T-helper 17 cell (primary cell): ENCODE measurements at places on chromosomes 6 and 20. TPM values are rescaled to one million over a fixed set of nuclear protein-coding genes. Genes with fewer than 3 reads are reported as not detected.

DNA sequence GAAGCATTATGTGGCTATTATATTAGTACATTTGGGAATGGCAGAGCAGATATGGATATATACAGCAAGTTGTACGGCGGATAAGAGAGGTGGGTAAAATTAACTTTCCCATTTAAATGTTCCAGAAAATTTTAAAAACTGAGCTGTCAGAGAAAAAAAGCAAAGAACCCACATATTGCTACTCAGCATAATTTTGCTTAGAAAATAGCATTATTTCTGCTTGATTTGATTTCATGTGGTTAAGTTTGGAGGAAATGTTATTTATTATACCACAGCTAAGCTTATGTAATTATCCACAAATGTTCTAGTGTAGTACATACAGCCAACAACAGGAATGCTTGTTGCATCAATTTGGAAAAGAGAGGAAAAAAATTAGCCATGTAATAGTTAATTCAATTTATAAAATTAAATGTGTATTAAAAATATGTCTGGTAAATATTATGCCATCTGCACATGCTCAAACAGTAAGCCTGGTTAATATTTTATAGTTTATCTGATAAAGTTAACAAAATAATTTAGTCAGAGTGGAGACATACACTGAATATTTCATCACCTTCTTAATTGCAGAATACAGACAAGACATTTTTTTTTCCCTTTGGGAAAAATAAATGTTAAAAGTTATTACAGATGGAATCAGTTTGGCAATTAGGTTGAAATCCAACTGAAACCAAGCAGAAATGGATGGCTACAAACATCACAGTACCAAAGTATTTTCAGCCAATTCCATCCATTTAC, 172.1 kb upstream of the ID4 start:
- no peak for DNase-seq

Gene RIMS1
- not detected for total RNA-seq

GRCh38 chr20:1313236-1313964, 15.5 kb downstream of the SDCBP2 start:
- DNase-seq = peak; percentile 65

Gene DEFB125
- not detected for total RNA-seq

DNA sequence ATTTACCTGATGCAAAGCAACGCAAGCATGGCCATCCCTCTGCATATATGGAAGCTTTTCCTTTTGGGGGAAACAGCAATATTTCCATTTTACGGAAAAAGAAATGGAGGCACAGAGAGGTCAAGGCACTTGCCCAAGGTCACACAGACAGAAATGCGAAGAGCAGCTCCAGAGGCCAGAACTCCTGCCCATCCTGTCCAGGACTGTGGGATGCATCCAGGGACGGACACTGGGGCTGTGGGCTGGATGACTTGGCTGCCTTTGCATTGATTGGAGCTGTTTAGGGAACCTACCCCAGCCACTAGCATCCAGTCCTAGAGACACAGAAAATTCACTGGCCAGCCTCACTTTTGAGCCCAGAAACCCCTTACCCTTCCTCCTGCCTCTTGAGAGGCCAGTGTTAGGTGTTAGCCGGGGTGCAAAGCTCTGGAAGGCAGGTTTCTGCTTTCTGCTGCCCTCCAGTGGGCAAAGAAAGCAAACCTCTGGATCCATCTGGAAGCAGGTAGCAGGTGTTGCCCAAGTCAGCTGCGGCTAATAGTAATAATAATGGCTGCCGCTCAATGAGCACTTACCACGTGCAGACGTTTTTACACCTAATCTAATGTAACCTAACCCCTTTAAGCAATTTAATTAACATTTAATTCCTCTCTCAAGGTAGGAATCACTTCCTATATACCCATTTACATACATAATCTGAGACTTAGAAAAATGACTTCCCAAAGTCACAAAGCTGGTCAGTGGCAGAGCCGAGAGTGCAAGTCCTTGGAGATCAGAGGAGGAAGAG, 31.7 kb upstream of the CCN5 start:
- DNase-seq = no peak

Gene SLC24A3
- 0.37 TPM for total RNA-seq

DNA sequence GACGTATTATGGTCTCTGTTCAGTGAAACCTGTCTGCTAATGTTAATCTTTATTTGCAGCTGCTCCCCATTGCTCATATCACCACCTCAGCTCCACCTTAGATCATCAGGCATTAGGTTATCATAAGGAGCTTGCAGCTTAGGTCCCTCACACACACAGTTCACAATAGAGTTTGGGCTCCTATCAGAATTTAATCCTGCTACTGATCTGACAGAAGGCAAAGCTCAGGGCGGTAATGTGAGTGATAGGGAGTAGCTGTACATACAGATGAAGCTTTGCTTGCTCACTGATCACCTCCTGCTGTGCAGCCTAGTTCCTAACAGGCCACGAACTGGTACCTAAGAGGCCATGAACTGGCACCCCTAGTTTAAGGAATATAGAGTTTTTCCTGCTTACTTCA, 989.7 kb downstream of the EYS start:
- no peak for DNase-seq

DNA sequence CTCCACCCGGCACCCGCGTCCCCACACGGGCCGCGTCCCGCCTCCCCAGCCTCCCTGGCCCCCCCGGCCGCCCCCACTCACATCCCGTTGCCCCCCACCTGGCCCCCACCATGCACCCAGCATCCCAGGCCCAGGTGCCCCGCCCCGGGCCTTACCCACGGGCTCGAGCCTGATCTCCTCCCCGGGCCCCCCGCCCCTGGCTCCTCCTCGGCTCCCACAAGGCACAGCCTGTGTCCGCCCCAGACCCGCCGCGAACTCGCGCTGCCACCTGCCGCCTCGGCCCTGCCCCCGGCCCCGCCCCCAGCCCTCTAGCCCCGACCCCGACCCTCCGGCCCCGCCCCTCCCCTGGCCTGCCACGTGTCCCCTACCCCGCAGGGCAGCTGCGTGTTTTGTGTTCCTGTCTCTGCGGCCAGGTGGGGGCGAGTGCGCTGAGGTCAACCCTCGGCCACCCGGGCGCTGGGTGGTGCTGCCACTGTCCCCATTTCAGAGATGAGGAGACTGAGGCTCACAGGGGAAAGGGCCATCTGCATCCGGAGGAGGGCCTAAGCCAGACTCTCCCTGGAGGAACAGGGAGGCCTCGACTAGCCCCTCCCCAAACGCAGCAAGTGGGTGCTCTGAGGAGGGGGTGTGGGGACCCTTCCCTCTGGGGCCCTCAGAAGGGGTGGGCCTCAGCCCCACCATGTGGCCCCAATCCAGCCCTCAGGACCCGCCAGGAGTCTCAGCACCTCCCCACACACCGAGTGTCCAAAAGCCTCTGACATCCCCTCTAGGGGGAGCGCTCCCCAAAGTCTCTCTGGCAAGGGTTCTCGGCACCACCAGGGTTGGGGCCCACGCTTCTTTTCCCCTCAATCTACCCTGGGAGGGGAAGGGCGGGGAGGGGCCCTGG, 99.8 kb downstream of the TAF4 start:
- DNase-seq = no peak

- no peak for DNase-seq
These were observed 62.7 kb downstream of the MEI4 start for GRCh38 chr6:77715588-77715987.

GRCh38 chr20:51132279-51132678, 109.4 kb upstream of the KCNG1 start:
- DNase-seq = no peak

- DNase-seq = no peak
These were observed 134.5 kb downstream of the RPS12 start for GRCh38 chr6:132948889-132949288.

GRCh38 chr6:169787797-169788196, 36.4 kb downstream of the ERMARD start:
- DNase-seq = no peak

Gene FAXC
- not detected for total RNA-seq

GRCh38 chr6:168735268-168735949, 294.4 kb downstream of the SMOC2 start:
- no peak for DNase-seq

DNA sequence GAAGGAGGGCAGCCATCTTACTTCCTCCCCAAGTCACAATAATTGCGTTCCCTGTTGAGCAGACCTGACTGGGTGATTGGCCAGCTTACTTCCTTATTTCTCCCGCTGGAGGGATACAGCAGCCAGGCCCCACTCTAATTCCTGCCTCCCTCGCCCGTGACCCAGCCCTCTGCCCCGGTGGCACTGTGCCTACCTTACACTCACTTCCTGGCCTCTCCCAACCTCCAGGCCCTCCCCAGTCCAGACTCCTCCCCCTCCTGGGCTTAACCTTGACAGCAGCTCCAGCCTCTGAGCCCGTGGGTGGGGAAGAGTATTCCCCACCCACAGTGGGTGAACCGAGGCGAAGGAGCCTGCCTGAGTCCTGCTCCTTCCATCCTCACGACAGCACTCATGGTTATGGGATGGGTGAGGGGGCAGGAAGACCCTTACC, 3.0 kb downstream of the BAK1 start:
- no peak for DNase-seq

DNA sequence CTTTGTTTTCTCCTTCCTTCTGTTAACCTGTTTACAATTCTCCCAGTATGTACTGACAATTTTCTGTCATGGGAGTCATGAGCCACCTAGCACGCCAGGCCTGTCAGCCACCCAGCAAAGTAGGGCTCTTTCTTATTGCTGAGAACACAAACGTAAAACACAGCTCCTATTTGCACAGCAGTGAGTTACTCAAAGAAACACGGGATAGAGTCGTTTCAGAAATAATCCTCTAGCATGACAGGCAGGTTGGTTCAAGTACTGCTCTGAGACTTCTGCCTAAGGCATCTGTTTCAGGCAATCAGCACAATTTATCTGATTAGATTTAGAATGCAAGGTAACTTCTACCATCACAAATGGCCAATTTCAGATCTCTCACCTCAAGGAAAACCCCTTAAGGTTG, 88.8 kb downstream of the CD24 start:
- no peak for DNase-seq

- no peak for DNase-seq
These were observed 390.2 kb downstream of the TENT5A start for GRCh38 chr6:81362246-81362645.

Gene C20orf96
- 2.7 TPM for total RNA-seq

- DNase-seq = no peak
These were observed 68.5 kb upstream of the FOXO3 start for GRCh38 chr6:108492131-108492766.

DNA sequence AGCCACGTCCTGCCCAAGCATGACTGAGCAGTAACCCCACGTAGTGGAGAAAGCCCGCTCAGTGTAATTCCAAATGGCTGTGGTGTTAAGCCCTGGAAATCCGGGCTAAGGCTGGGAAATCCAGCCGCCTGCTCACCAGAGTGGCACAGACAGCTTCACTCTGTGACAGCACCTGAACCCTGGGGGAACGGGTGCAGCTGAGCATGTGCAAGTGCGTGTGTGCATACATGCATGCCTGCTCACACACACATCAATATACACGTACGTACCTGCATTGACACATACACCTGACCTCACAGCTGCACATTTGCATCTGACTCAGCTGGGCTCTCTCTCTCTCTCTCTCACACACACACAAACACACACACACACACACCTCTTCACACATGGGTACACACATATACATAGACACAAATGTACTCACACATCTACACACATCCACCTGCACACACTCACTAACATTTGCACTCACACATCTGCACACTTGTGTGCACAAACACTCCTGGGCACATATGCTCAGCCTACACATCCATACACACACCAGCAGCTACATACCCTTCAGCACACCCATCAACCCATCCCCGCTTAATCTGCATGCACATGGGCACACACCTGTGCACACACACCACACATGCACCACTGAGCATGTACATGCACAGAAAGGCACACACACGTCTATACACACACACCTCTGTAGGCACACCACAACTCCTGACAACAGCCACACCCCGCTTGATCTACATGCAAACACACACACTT, 114.1 kb downstream of the GRM4 start:
- DNase-seq = no peak

DNA sequence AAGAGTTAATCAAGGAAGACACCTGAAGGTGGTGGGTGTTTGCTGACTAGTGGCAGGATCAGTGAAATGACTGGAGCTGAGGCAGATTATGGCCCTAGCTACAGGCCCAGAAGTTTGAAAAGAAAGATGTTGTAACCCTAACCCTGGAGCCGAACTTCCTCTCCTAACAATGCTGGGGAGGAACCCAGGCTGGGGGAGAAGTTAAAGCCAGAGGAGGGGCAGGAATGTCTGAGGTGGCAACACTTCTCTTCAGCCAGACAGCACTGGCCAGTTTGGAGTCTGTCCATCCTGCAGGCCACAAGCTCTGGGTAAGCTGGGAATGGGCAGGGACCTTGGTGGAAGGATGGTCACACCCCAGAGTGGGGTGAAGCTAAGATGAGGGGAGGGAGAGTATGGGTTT, at the start of gene LST1:
Gene LST1 (plus strand): TSS at position 270 of the 400 bp plus-strand sequence. CDS start 1,023 bp downstream, outside the sequence.
- no peak for DNase-seq

GRCh38 chr6:13522656-13523055, 35.3 kb upstream of the GFOD1 start:
- DNase-seq = no peak

DNA sequence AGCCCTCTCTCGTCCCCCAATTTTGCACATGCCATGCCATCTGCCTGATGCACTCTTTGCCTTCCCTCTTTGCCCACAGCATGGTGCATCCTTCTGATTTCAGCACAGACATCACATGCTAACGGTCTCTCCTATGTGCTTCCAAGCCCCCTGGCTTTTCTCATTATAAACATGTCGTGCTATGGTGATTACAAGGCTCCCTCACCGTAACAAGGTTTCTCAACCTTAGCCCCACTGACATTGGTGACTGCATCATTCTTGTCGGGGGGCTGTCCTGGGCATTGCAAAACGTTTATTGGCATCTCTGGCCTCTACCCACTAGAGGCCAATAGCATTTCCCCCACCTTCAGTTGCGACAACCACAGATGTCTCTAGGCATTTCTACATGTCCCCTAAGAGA, 187.2 kb downstream of the TFAP2C start:
- no peak for DNase-seq

- DNase-seq = no peak
These were observed 40.2 kb downstream of the INSM1 start for GRCh38 chr20:20407891-20408805.

DNA sequence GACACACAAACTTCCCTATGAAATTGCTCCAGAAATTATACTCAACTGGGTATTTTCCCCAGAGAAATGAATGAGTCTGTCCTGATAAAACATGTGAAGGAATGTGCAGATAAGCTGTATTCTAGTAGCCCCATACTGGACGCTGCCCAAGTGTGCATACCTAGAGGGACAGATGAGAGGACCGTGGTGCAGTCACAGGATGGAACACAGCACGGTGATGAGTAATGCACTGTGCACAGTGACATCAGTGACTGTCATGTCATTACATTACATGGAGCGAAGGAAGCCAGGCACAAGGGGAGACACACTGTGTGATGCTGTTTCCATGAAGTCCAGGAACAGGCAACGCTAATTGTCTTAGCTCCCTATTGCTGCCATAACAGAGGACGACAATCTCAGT, 155.5 kb downstream of the CDH4 start:
- no peak for DNase-seq

- peak; percentile 40 for DNase-seq
These were observed 59.7 kb downstream of the HIVEP2 start for GRCh38 chr6:142885182-142885867.

DNA sequence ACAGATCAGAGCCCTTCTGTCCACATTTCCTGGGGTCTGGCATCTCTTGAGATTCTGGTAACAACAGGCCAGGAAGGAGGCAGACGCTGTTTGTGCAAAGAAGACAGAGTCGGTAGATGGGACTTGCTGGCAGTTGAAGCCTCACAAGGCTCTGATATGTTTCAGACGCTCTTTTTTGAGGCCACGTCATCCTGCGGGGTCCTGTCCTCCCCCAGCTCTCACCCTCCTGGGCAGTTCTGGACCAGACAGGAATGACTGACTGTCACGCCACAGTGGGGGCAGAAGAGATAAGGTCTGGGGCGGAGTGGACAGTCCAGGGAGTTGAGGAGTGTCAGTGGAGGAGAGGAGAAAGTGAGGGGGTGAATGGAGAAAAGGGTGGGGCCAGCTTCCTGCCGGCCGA, 87.1 kb upstream of the SULF2 start:
- no peak for DNase-seq

Gene TBXT
- not detected for total RNA-seq
